ENCODE measurements at places on chromosomes 7 and 10.

GRCh38 chr7:150357771-150358427, 10.7 kb upstream of the REPIN1 start:
- no peak for DNase-seq

DNA sequence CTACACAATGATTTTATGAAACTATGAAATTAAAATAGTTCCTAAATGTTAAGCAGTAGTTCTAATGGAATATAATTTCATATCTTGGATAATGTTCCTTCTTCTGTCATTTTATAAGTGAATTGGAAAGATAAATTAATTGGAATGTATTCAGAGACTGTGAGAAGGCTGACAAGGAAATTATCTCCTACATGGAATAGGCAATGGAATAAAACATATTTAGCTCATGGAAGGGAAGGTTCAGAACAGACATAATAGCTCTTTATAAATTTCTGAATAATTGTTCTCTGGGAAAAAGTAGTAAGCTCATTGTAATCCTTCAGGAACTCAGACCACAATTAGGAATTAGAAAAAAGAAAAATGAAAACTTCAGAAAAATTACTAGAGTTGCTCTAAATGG, 1172.3 kb upstream of the SORCS1 start:
- no peak for DNase-seq

- DNase-seq, result peak; percentile 64
Measured at GRCh38 chr10:47340608-47341170, 7.5 kb upstream of the RBP3 start.

- DNase-seq, result no peak
Measured at GRCh38 chr7:19565602-19566001, 143.2 kb downstream of the POLR1F start.

DNA sequence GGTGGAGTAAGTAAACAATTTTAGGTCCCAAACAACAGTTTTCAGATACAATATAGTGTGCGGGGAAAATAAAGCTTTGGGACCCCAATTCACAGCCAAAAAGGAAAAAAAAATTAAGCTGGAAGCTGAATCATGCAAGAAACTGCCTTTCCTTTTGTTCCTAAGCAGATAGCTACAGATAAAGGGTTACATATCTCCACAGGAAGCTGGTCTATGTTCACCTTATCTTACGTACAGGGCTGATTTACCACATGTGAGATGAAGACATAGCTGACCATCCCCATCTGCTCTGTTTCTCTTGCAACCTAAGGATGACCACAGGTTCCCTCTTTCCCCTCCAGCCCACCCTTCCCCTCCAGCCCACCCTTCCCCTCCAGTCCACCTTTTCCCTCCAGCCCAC, 14.2 kb upstream of the PFKP start:
- no peak for DNase-seq

GRCh38 chr7:55274156-55274555, 91.0 kb upstream of the LANCL2 start:
- no peak for DNase-seq

- peak; percentile 82 for DNase-seq
Measured at GRCh38 chr10:97037365-97038361, 148.1 kb downstream of the SLIT1 start.

DNA sequence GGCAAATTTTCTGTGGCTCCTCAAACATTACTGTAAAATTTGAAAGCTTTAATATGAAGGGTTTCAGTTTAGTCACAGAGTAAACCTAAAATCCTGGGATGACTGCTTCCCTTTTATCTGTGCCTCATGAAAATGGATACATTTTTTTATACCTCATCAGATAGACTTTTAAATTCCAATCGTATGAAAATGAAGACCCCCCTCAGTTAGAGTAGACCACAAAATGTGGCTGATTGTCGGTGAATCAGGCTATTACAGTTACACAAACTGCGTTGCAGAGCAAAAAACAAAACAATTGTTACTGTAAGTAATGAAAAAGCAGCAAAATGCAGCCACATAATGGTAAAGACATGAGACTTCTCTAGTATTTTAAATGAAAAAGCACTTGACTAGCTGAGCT, 296.2 kb downstream of the CNTNAP2 start:
- no peak for DNase-seq

DNA sequence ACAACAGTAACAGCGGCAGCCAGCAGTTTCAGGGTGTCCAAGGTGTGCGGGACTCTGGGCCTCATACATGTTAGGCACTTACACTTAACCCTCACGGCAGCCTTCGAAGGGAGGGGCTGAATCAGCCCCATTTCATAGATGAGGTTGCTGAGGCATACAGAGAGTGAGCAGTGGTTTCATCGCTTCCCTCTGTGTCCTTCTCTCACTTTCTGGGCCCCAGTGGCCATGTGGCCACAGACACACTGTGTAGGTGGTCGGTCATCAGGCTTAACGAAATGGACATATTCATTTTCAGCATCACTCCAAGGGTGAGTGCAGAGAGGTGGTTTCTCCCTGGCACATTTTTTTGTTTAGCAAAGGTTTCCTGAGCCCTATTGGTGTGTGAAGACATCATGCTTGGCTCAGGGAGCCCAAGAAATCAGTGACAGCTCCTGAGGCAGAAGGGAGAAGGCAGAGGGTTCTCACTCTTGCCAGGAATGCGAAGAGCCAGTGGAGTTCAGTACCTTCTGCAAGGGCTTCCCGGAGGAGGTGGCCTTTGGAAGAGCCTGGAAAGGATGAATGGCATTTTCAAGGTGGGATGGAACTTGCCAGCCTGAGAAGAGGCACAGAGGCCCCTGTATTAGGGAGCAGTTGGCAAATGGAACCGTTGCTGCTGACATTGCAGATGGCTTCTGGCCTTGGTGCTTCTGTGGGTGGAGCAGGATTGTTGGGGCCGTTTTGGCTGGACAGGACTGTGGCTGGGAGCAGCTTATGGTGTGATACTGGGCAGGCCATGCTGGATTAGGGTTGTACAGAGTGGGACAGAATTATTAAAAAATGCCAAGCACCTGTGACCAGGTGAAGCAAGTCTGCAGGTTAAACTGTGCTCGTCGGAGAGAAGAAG, 61.7 kb upstream of the PPIF start:
- no peak for DNase-seq

DNA sequence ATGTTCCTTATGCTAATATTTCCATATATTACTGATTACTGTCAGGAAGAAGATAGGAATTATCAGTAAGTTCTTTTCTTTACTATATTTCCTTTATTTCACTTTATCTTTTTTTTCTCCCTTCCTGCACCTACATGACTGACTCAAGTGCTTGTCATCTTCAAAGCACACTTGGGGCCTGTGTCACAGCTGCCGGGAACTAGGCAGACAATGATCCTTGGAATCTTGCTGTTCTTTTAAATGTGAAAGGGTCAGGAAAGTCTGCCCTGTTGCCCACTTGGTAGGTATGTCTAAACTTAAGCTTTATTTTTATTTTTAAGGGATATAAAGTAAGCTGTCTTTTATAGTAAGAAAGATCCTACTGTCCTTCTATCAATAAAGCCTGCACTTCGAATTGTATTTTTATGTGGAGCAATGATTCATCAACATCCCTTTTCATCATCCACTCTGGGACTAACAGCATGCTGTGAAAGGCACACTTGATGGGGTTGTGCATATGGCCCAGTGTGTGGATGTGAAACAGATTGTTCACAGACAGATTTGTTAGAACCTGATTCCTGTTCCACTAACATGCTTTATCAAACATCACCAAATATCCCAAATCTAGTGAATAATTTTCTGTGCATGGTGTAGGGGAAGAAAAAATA, 556.9 kb downstream of the DNAJB9 start:
- DNase-seq, result no peak

GRCh38 chr10:60148266-60148840, 241.3 kb downstream of the ANK3 start:
- peak; percentile 87 for DNase-seq

- peak; percentile 41 for DNase-seq
Measured at GRCh38 chr10:96585736-96586418, 935 bp downstream of the TM9SF3 start.

DNA sequence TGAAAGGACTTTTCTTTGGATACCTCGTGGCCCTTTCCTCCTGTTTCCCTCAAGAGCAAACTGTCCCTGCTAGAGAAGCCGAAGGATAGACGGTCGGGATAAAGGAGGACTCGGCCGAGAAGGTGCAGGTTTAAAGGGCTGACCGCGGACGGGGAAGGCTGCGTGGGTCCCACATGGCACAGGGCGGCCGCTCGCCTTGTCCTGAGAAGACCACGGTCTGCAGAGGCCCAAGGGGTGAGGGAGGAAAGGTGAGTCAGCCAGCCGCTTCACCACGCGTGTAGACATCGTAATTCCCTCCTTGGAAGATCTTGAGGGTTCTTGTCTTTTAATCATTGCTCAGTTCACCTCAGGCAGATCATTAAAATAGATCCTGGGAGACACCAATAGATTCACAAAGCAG, 253.8 kb downstream of the DPP6 start:
- no peak for DNase-seq

- peak; percentile 36 for DNase-seq
Measured at GRCh38 chr10:110083884-110084283, 76.1 kb downstream of the ADD3 start.
